GM04503 (cell line): ENCODE measurements at places on chromosomes 11 and 22.

DNA sequence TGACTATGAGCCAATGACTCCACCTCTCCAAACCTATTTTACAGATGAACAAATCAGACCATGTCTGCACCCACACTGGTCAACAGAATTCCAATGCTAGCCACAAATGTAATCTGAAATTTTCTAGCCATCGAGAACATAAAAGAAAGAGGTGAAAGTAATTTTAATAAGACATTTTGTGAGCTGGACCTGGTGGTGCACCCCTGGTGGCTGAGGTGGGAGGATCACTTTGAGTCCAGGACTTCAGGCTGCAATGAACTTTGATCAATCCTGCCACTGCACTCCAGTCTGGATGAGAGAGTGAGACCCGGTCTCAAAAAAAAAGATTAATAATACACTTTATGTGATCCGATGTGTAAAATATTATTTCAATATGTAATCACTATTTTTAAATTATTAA, 9.4 kb upstream of the RNF185 start:
- no peak for DNase-seq

DNA sequence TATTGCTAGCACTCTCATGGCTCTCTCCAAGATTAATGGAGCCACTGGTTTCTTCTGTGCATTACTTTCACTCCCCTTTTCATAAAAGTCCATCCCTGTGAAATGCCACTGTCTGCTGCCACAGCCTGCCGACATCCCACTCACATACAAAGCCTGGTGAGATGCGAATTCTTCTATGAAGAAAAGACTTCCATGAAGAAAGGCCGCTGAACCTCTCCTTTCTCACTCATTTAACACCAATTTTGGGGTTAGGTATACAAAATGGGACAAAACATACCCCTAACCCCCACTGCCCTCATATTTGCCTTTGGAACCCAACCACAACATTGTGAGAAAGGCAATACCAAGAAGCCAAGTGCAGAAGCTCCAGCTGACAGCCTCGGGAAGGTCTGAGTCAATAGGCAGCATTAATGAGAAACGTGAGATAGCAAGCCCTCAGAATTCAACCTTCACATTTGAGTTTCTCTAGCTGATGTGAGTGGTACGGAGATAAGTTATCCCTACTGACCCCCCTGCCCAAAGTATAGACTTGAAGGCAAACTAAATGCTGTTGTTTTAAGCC, 156.4 kb downstream of the ATG16L2 start:
- no peak for DNase-seq

DNA sequence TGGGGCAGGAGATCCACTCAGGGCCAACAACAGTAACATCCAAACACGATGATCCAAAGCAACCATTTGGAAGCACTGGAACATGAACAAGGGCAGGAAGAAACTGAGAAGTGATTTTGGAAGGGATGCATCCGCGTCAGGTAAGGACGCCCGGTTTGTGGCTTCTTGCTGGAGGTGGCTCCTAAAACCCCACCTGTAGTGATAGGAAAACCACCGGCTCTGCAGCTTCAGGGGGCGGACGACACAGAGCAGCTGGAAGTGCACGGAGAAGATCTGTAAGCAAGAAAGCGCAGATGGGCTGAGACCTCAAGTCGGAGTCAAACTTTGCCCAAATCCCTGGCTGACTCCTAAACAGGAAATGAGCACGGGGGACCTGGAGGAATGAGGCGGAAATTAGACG, 1066.1 kb downstream of the BRD1 start:
- no peak for DNase-seq

DNA sequence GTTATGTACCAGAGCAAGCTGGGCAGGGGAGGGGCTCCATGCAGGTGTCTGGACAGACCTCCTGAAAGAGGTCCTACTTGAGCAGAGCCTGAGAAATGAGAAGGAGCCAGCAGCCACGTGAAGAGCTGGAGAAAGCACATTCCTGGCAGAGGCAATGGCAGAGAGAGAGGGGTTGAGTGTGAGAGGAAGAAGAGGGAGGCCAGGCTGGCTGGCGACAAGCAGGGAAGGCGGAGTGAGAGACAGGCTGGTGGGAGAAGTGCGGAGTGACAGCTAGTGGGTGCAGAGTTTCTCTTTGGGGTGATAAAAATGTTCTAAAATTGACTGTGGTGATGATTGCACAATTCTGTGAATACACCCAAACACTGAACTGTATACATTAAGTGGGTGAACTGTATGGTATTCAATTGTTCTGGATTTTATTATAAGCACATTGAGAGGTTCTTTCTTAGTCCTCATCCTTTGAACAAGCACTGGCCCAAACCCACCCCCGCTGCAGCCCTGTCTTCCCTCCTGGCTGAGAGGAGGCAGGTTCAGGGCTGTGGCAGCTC, 29.4 kb downstream of the RPL27A start:
- no peak for DNase-seq

DNA sequence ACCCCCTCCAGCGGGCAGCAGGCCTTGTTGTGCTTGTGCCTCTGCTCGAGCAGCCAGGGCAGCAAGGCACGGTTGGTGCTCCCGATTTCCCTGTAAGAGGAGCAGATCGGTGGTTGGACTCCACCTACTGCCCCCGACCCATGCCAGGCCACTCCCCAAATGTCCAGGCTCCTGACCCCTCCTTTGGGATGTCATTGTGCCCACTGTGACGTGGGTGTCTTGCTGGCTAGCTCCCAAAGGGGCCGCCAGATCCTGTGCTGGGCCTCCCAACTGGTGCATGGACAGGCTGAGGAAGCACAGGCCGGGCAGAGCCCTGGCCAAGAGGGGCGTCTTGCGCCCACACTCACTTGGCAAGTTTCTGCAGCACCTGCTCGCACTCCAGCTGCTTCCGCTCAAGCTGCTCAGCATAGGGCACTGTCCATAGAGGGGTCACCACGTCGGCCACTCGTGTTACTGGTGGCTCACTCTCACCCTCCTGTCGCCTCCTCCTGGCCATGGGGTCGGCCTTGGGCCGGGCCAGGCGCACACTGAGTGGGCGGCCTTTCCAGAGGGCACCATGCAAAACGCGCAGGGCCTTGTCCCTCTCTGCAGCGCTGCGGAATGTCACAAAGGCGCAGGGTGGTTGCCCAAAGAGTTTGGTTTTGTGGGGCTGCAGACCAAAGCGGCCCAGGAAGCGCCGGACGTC, at the start of gene RANBP1:
Gene RANBP1, plus strand, starts transcription at position 414 of the 685 bp plus-strand sequence. Its CDS starts 81 bp downstream, at position 495.
- DNase-seq, result no peak

- no peak for DNase-seq
These were observed 30.6 kb downstream of the ACER3 start for GRCh38 chr11:76891285-76891684.

DNA sequence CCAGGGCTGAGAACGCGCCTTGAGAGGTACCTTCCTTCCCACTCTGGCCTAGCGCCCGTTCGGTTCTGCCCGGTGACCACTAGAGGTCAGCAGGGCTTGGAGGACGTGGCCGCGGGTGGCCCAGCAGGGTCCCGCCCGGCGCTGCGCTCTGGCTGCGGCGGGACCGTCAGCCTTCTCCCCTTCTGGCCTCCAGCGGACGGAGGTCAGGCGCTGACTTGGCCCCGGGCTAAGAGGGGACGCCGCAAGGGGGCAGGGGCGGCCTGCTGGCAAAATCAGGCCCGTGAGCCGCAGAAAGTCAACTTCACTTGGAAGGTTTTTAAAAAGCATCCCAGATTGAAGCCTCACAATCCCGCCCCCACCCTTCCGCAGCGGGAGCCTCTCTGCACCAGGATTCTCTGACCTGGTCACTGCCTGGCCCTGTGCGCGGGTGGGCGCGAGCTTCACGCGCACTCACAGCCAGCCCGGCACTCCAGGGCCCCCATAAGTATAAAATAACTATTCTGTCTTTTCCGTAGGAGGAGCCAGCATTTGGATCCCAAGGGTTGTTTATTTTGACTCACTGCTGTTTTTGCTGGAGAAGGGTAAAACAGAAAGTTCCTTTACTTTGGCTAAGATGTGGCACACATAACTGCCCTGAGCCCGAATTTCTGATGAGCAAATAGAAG, 23.2 kb upstream of the ZBTB16 start:
- no peak for DNase-seq

- DNase-seq, result no peak
These were observed 1.4 kb upstream of the BACE1-AS start for GRCh38 chr11:117289795-117290194.

DNA sequence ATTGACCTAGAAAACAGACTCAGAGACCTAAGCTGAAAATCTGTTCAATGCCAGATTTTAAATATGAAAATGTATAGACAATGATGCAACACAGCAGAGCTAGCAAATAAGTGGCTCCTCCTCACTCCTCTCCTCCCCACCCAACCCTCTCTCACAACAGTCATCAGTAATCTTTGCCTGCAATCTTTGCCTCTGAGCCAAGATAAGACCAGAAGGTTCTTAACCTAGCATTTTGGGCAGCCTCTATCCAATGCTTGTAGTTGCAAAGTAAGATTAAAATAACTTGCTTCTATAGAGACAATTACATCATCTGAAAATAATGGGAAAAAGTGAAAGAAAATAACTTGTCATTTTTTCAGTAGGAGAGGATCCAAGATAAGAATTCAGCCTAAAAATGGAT, 117.3 kb downstream of the PARVA start:
- DNase-seq, result peak; percentile 17

GRCh38 chr11:47248304-47248663, 330 bp downstream of the ACP2 start:
- no peak for DNase-seq

GRCh38 chr11:26186389-26186788, 145.5 kb upstream of the ANO3 start:
- no peak for DNase-seq

- no peak for DNase-seq
These were observed 67.7 kb downstream of the ST3GAL4 start for GRCh38 chr11:126423154-126423553.

DNA sequence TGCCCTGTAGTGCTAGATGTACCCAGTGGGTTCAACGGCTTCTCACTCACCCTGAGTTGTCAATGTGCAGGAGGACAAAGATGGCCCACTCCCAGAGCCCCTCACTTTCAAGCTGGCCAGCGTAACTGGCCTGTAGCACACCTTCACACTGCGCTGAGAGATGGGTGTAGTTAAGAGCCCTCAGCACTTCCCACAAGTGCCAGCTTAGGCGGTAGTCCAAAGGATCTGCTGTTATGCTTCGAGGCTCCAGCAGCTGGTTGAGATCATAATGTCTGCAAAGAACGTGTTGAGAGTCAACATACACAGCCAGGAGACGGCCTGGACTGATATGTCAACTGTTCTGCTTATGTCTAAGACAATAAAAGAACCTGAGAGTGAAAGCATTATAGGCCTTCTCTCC, 14.7 kb upstream of the CHRNA10 start:
- no peak for DNase-seq

DNA sequence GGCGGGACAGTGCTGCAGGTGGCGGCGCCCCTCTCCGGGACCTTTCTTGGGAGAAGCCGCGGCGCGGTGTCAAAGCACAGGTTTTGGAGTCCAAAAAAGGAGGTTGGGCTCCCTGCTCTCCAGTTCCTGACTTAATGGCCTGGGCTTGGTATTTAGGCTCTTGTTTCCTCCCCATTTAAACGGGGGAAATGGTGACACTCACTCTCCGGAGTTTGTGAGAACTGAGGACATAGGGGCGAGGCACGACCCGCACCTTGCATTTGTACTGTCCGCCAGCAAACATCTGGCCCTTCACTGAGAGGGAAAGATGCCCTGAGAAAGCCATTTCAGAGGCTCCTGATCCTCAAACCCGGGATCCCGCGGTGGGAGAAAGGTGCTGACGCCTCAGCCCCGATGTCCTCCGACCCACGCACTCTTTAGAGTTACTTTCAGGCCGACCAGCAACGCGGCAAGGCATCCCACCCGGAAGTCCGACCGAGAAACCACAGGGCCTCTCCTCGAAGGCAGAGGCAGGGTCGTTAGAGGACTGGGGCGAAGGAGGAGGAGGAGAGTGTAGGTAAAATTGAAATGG, 2.9 kb upstream of the WDR74 start:
- DNase-seq, result no peak

DNA sequence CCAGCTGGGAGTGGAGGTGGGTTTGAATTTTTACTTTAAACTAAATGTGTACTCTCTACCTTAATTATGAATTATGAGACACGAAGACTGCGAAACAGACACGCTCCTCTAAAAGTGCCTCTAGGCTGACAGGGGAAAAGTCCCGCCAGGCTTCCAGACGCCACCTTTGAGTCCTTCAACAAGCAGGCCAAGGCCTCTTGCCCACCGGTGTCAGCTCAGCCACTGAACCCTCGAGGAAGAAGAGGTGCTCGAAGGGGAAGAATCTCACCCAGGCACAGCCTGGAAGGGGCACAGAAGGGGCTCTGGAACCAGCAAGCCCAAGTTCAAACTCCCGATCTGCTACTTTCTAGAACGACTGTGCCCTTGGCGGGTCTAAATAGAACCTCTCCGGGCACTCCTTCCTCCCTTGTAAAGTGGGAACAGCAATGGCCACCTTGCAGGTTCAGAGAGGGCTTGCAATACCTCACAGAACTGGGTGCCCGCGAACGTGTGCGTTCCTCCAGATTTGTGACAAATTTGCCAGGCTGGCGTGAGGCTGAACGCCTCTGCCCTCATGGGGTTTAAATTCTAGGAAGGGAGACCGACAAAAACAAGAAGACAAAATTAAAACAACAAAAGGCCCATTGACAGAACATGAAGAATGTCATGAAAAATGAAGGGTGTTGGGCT, 158.5 kb upstream of the GRK3 start:
- no peak for DNase-seq

DNA sequence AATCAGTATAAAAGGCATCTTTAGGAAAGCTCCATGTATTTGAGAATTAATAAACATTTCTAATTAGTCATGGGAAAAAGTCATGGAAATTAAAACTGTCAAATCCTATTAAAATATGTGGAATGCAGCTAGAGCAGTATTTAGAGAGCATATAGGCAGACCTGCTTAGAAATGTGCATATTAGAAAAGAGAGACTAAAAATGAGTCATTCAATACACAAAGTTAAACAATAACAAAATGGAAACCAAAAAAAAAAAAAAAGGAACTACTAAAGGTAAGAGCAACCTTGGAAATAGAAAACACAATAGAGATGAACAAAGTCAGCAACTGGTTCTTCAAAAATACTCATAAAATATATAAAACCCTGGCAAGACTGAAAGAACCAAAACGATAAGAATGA, 59.7 kb upstream of the RASSF10 start:
- DNase-seq, result no peak

DNA sequence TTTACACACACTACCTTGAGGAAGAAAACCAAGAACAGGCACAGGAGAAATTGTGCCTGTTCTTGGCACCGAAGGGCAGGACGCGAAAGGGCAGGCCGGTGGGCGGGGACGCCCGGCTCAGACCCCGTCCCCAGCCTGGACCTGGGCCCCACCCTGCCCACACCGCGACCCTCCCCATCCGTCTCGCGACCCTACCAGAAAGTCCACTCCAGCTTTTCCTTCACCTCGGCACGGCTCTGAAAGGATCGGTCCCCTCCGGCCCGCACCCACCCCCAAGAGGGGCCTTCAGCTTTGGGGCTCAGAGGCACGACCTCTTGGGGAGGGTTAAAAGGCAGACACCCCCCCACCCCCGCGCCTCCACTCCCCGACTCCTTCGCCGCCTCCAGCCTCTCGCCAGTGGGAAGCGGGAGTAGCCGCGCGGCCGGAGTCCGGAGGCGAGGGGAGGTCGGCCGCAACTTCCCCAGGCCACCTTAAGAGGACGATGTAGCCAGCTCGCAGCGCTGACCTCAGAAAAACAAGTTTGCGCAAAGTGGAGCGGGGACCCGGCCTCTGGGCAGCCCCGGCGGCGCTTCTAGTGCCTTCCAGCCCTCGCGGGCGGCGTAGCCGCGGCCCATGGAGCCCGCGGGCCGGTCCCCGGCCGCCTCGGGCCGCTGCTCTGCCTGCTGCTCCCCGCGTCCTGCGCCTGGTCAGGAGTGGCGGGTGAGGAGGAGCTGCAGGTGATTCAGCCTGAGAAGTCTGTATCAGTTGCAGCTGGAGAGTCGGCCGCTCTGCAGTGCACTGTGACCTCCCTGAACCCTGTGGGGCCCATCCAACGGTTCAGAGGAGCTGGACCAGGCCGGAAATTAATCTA, 4.4 kb downstream of the SEC14L6 start:
- DNase-seq, result no peak

- peak; percentile 68 for DNase-seq
These were observed 6.2 kb downstream of the TEAD1 start for GRCh38 chr11:12680246-12680939.
